ENCODE measurements at places on chromosomes 16 and 17. TPM values are rescaled to one million over a fixed set of nuclear protein-coding genes. Genes with fewer than 3 reads are reported as not detected.

DNA sequence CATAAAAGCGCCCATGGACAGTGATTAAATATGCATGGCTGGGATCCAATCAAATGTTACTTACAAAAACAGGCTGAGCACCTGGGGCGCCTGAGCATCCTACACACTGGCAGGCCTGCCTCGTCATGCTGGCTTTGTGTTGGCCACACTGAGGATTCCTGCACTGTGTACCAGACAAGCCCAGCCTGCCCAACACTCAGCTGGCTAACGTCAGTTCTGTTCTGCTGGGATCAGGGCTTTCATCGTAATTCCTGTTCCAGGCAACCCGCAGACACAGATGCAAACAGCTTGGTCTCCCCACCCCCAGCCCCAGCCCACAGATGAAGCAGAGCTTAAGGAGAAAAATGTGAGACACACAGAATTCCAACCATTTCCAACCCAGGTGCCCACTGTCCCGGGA lies 30.7 kb downstream of the PIMREG start:
- H3K27ac ChIP-seq: no peak overlapping the region
- peaks cover 11% of the 10 kb centered on the region for H3K4me1 ChIP-seq
- H3K4me3 ChIP-seq: no peak overlapping the region
- no peaks in the 10 kb centered on the region for H3K27me3 ChIP-seq
- no peak for DNase-seq

The BEAN1 gene
- total RNA-seq: 0.48 TPM

The NHERF1 gene
- total RNA-seq: 28.9 TPM

DNA sequence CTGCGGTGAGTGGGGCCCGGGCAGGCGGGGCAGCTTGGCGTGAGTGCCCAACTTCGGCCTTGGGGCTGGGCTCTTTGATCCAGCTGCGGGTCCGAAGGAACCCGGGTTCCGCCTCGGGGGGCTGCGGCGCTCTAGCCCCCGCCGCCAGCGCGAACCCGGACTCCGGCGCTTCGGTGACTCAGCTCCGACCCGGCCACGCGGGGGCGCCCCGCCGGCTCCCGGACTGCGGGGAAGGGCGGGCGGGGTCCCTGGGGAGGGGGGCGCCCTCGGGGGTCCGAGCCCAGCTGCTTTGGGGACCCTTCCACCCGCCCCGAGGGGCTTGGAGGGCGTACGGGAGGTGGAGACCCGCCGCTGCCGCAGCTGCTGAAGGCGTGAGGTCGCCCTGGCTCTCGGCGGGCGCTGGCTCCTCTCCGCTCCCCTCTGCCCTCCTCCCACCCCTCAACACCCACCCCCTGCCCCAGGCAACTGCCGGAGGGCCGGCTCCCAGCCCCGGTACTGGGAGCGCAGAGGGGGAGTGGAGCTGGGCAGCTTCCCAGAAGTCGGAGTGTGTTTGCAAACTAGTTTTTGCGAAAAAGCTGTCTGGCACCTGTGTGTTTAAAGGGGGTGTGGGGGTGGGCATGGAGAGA lies 516 bp downstream of the CPNE2 start:
- peak; percentile 65 for DNase-seq
- H3K36me3 ChIP-seq: no peaks in the 10 kb centered on the region
- no peaks in the 10 kb centered on the region for H3K4me1 ChIP-seq
- peak overlapping the region; percentile 66 for H3K27ac ChIP-seq

The LAT gene
- 2.6 TPM for total RNA-seq

GRCh38 chr17:55549140-55549539 lies 37.9 kb upstream of the SMIM36 start:
- H3K27me3 ChIP-seq: no peaks in the 10 kb centered on the region

- no peaks in the 10 kb centered on the region for H3K36me3 ChIP-seq
- H3K4me1 ChIP-seq: peaks cover 40% of the 10 kb centered on the region
- H3K27ac ChIP-seq: peak overlapping the region; percentile 14
- no peak overlapping the region for H3K4me3 ChIP-seq
Measured at GRCh38 chr17:39096508-39097149, 54.8 kb downstream of the PLXDC1 start.

The DNAH17 gene
- 0.12 TPM for total RNA-seq

GRCh38 chr17:74957935-74958740 lies 14.4 kb downstream of the HID1 start:
- DNase-seq: peak; percentile 87
- no peak overlapping the region for H3K4me3 ChIP-seq
- H3K4me1 ChIP-seq: no peaks in the 10 kb centered on the region
- H3K36me3 ChIP-seq: no peaks in the 10 kb centered on the region
- H3K27ac ChIP-seq: no peak overlapping the region

The C16orf96 gene
- total RNA-seq: 0.13 TPM

DNA sequence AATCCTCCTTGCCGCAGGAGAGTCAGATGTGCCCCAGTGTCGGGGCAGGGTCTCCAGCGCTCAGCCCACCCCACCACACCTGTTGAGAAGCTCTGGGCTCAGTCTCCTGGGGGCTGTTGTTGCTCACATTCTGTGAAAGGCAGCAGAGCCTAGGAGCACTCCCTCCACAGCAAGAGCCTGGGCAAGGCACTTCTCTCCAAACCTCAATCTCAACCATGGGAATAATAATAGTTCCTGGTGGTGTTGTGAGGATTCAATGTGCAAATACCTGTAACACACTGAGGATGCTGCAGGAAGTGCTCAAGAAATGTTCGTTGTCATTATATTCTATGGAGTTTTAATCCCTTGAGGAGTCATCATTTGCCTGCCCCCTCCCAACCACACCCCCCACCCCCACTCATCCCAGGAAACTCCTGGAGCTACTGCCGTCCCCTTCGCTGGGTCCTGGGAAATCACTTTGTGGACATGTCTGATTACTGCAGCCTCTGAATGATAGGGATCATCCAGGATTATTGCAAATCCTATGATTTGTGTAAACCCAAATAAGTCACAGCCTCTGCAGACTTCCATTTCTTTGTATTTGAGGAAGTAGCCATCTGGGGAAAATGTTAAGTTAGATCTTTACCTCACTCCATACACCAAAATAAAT lies 61.5 kb downstream of the CCT6B start:
- no peak for DNase-seq
- no peaks in the 10 kb centered on the region for H3K36me3 ChIP-seq
- H3K4me3 ChIP-seq: no peak overlapping the region
- H3K27ac ChIP-seq: no peak overlapping the region

Data from ovary (tissue), 10 donors.